NCI-H460 (cell line): ENCODE measurements at places on chromosomes 1 and 21. TPM values are rescaled to one million over a fixed set of nuclear protein-coding genes. Genes with fewer than 3 reads are reported as not detected.

The SH2D1B gene
- not detected in 2 replicates for total RNA-seq

The RASAL2 gene
- total RNA-seq: 6.8 and 6.9 TPM in 2 replicates

The RIPPLY3 gene
- total RNA-seq: 0.20 TPM in 2 replicates

The TSPAN1 gene
- 0.07 and 1.0 TPM in 2 replicates for total RNA-seq

The MANEAL gene
- 3.4 and 3.7 TPM in 2 replicates for total RNA-seq

The GFI1 gene
- total RNA-seq: 0.05 TPM in 1 of 2 replicates, not detected in the other

The B3GALT2 gene
- not detected in 2 replicates for total RNA-seq

The CYP4A11 gene
- not detected in 2 replicates for total RNA-seq
